ENCODE measurements at places on chromosomes 16 and 17.

DNA sequence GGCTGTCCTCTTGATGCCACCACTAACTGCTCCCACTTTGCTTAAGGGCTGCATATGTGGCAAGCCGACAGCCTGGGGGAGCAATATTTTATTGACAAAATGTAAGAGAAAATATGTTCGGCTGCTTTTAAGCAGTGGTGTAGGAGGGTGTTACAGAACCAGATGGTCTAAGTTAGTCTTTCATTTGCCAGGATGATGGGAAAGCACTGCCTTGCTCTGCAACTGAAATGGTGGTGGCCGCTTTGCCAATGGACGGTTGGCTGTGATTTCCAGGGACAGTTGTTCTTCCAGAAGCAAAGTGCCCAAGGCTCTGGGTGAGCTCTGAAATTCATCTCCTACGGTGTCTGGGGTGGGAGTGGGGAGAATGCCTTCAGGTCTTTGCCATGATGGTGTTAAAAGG, 469.3 kb downstream of the TOX3 start:
- no peak for DNase-seq

DNA sequence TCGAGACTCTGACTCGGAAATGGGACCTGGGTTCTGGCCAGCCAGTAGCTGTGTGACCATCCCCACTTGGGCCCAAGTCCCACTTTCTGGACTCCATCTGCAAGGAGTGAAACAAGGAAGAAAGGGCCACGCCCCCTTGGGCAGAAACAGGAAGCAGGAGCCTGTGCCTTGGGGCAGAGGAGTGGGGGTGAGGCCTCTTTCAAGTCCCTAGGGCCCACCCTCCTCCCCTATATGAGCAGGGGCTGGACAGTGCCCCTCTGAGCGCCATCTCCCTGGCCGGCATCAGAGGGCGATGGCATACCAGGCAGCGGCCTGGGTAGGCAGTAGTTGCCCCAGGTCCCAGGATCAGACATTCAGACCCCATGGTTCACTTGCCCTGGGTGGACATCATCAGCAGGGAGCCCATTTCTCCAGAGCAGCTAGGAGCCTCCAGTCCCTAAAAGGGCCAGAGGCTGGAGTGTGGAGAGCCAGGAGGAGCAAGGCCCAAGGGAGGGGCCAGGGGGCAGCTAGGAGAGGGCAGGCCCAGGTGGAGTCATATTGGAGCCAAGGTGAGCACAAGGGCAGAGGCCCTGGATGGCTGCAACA, 7.1 kb downstream of the BCAR1 start:
- DNase-seq: peak; percentile 27

DNA sequence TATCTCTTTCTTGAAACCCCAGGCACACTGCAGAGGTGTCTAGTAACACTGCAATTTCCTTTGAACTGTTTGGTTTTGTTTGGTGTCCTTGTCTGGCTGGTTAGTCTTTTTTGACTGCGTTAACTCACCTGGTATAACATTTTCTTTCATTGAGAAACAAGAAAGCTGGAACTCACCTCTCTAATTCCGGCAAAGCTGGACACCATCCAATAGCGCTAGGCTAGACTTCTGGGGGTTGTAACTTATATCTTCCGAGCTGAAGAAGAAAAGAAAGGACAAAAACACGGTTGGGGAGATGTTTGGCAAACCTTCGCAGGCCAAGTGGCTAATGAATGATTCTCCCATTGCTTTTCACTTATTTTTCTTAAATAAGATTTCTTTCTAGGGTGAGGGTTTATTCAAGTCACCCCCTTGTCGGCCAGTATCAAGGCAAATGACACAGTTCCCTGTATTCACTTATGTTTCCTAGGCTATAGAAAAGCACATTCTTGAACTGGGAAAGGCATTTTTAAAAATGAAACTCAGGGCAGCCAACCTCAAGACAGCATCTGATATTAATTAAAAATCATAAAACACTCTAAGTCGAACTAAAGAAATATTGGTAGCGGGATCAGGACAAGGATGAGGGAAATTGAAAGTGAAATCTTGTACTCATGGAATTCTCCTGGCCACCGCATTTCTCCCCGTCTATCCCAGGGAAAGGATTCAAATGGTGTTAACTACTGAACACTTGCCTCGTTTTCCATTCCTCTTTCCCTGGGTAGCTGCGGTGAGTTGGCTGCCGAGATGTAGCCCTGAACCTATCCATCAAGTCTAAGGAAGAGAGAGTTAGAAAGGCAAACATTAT, 95.9 kb upstream of the ZFHX3 start:
- DNase-seq: no peak

- DNase-seq: no peak
These were observed 3.3 kb downstream of the TMEM94 start for GRCh38 chr17:75459590-75460267.

GRCh38 chr17:17034026-17034425, 8.2 kb upstream of the MPRIP start:
- DNase-seq: no peak

GRCh38 chr17:37274461-37274860, 101.3 kb upstream of the C17orf78 start:
- DNase-seq: no peak

DNA sequence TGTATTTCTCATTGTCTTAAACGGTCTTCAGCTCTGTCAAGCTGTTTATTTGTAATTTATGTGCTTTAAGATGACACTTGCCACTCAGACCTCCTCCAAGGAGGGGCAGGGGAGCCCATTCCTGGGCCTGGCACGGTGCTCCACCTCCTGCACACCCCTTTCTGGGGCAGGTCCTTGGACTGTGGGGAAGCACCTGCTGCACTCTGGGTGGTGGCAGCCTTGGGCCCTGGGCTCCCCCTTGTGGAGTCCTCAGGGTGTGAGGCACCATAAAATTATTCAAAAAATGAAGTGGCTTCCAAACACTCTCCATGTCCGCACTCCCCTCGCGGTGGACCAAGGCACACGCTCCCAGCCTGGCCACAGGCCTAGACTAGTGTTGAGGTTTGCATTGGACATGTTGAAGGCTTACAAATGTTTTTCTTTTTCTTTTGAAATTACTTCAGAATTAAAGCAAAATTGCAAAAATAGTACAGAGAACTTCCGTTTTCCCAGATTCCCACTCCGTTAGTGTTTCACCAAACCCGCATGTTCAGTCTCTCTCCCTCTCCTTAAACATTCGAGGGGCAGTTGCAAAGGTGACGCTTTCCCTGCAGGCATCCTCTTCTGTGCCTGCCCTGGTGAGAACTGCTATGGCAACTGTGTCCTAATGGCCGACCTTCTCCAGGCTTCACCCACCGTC, 32.4 kb downstream of the FOXK2 start:
- peak; percentile 24 for DNase-seq

DNA sequence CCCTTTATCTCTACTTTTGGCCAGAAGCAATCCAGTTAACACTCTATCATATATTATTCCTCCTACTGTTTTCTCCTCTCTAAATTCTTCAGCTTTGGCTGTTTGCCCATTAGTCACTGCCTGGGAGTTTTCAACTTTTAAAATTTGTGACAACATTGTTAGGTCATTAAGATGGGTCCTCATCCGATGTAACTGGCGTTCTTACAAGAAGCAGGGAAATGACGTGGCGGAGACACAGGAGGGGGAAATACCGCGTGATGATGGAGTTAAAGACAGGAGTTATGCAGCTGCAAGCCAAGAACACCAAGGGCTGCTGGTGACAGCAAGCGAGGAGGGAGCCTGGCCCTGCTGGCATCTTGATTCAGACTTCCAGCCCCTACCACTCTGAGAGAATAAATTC, 34.8 kb upstream of the CPHXL start:
- no peak for DNase-seq

- DNase-seq: no peak
These were observed 10.7 kb upstream of the MEAK7 start for GRCh38 chr16:84514874-84515835.

GRCh38 chr17:1625053-1625452, 3.6 kb downstream of the SLC43A2 start:
- DNase-seq: no peak

- DNase-seq: no peak
These were observed 10.6 kb upstream of the NUDT16L1 start for GRCh38 chr16:4682616-4683254.

- no peak for DNase-seq
These were observed 72.7 kb downstream of the N4BP1 start for GRCh38 chr16:48537275-48537674.

DNA sequence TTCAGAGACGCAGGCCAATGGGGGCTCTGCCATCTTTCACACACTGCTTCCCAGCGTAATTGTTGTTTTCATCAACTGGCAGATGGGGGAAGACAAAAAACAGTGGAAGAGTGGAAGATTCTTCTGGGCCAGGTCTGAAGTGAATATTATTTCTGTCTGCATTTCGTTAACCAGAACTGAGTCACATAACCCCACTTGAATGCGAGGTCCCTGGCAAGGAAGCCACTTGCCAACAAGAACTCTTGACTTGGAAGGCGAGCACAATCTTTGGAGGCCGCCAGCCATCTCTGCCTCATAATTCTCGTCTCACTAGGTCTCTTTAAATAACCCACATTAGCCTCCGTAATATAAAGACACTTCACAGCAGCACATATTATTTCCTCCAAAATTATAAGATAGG, 75.4 kb downstream of the CYB561 start:
- no peak for DNase-seq

GRCh38 chr16:78259873-78260272, 160.4 kb downstream of the WWOX start:
- DNase-seq: no peak

DNA sequence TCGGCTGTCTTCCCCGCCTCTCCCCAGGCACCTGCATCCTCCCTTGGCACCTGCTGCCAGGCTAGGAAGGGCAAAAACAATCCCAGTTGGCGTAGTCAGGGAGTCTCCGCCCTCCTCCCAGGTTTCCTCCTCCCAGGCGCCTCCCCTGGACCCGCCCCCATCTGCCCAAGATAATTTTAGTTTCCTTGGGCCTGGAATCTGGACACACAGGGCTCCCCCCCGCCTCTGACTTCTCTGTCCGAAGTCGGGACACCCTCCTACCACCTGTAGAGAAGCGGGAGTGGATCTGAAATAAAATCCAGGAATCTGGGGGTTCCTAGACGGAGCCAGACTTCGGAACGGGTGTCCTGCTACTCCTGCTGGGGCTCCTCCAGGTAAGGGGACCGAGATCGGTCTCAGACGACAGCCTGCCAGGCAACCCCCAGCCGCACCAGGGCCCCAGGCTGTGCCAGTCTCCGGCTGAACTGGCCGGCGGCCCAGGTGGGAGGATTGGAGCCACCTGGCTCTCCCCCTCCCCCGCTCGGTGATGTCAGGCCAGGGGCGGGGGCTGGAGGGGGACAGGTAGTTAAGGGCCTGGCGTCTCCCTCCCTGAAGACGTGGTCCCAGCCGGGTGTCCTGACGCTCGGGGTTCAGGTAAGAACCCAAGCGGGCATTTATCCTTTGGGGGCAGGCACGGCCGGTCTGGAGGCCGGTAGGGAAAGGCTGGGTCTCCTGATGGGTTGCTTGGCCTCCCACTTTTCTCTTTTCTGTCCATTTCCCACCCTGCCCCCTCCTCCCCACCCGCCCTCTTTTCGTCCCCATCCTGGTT, at the start of gene GRB7:
TSS of gene GRB7 (plus strand) at position 179 of the 808 bp plus-strand sequence. CDS start 4,364 bp downstream, outside the sequence.
- no peak for DNase-seq

DNA sequence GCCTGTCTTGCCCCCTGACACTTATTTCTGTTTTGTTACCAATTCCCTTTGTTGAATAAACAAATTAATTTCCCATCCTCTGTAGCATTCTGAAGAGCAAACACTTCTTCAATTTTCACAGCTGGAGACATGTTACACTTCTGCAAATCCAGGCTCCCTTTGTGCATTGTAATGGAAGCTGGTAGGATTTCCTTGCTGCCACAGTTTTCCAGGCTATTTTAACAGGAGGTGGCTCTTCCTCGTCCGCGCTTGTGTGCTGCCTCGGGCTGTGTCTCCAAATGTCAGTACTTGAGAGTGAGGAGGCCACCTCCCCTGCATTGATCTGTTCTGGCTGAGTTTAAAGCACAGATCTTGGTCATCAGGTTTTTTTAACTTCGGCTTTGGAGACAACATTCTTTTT, 40.0 kb downstream of the SOST start:
- no peak for DNase-seq

DNA sequence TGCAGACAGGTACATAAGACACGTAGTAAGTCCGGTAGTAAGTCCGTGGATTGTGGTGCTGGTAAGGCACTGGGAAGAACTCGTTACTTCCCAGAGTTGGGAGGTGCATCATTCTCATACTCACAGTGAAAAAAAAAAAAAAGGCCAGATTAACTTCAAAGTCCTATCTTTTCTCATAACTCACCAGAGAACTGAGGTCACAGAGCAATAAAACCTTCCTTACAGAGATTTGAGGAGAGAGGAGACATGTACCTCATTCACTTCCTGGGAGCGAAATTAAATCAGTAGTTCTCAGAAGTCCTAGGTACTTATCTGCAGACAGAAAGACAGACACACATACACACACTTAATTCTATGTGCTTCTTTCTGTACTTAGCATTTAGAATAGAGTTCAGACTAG, 22.5 kb downstream of the MPHOSPH6 start:
- no peak for DNase-seq

DNA sequence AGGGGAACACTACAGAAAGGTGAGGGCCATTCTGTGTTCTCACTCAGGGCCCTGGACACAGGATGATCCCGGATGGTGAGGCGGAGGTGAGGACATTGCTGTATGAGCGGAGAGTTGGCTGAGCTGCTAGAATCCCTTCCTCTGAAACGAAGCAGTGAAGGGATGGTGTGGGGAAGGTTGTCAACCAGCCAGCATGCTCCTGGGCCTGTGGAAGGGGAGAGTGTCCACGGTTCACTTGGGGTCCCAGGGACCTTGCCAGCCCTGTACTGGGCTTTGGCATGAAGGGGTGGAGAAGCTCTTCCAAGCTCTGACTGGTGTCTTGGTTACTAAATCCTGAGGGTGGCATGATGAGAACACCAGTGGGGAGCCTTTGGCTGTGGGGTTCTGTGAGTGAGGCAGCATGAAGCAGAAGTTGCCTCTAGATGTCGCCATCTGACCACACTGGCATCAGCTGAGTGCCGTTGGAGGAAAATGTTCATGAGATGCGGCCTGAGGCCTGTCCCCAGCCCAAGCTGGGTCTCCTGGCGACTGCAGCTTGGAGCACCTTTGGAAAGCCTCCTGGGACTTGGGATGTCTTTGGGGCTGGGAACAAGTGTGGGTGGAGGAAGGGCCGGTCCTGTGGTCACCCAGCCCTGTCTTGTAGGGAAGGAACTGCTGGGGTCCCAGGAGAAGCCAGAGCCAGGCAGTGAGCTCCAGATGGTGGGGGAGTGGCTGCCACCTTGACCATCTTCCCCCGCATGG, 14.8 kb downstream of the PDP2 start:
- DNase-seq: peak; percentile 21

GRCh38 chr16:55367301-55367811, 43.4 kb downstream of the IRX6 start:
- DNase-seq: no peak

DNA sequence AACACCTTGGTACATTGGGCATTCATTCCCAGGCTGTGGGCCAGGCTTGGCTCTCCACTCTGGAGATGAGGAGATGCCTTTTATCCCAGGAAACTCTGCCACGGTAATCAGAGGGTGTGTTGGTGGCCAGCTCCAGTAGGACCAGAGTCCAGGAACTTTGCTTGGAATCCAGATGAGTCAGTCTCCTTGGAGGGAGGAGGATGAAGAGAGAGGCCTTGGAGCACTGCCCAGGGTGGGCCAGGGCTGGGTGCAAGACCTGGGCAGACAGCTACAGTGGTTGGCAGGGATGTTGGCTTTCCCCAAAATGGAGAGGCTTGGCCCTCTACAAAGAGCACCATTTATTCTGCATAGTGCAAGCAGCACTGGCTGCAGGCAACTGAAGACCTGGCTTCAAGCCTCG, 209.0 kb downstream of the RGS9 start:
- DNase-seq: no peak

GRCh38 chr17:80116276-80116920, 15.0 kb downstream of the GAA start:
- DNase-seq: no peak

All from hypothalamus (tissue), 51 donors.